ENCODE measurements at places on chromosomes 16 and 17.

DNA sequence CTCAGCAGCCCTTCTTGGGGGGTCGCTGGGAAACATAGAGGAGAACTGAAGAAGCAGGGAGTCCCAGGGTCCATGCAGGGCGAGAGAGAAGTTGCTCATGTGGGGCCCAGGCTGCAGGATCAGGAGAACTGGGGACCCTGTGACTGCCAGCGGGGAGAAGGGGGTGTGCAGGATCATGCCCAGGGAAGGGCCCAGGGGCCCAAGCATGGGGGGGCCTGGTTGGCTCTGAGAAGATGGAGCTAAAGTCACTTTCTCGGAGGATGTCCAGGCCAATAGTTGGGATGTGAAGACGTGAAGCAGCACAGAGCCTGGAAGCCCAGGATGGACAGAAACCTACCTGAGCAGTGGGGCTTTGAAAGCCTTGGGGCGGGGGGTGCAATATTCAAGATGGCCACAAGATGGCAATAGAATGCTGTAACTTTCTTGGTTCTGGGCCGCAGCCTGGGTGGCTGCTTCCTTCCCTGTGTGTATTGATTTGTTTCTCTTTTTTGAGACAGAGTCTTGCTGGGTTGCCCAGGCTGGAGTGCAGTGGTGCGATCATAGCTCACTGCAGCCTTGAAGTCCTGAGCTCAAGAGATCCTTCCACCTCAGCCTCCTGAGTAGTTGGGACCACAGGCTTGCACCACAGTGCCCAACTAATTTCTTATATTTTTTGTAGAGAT is 3.4 kb downstream of the STH start:
- DNase-seq = peak; percentile 85

DNA sequence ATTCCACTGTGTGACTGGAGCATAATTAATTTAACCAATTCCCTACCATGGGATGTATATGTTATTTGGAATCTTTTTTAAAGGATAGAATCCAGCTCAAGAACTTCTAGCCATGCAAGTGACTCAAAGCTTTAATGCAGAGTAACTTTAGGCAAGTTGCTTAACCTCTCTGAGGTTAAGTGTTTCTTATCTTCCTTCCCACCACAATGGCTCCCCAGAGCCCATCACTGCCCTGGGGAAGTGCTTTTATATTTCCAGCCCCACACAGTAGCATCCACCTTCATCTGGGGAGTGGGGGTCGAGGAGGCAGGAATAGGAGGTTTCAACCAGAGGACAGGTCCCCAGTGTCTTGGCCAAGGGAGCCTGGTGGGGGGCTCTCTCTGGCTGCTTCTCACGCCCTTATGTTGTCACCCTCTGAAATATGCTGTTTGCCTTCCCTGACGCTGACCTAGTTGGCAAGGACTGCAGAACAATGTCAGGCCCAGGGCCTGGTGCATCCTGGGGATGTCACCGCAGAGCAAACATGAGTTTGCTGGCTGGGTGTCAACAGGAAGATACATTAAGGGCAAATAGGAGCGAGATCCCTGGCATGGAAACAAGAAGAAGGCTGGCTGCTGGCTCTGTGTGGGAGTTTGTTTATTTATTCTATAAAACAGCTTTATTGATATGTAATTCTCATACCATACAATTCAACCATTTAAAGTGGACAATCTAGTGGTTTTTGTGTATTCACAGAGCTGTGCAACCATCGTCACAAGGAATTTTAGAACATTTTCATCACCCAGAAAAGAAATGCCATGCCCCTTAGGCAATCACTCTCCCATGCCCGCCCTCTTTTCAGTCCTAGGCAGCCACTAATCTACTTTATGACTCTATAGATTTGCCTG is 46.6 kb upstream of the WSB1 start:
- peak; percentile 80 for DNase-seq

DNA sequence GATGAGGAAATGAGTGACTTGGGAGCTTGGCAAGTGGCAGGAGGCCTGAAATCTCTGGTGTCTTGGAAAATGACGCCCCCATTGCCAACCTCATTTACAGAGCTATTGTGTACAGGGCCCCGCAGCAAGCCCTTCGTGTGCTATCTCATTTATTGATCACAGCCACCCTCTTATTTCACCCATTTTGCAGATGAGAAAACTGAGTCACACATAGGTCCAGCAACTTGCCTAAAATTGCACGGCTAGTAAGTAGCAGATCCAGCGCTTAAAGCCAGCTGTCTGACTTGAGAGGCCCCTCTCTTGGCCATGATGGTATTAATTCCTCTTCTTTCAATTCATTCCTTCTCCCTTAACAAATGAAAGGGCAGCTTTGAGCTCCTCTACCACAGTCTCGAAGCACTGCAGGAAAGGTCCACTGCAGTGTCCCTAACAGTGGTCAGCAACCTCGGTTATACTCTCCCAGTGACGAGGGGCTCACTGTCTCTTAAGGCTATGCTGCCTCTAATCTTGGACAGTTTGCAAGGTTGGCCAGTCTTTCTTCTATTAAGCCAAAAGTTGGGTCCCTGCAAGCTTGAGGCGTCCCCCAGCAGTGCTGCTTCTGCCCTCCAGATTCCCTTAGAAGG is 162.2 kb downstream of the COPRS start:
- no peak for DNase-seq

GRCh38 chr16:88697831-88698615 is 8.2 kb downstream of the RNF166 start:
- DNase-seq = no peak

DNA sequence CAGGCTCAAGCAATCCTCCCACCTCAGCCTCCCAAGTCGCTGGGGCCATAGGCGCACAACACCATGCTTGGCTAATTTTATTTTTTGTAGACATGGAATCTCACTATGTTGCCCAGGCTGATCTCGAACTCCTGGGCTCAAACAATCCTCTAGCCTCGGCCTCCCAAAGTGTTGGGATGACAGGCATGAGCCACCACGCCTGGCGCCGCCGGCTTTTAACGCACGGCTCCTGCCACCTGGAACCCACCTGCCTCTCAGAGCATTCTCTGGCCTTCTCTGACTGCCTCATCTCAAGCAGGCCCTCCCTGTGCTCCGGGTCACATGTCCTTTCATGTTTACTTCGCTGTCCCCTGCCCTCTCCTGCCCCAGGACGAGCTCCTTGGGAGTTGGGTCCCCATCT is 10.3 kb downstream of the CASKIN1 start:
- DNase-seq = no peak

GRCh38 chr17:41455236-41455635 is 11.9 kb downstream of the KRT32 start:
- no peak for DNase-seq

DNA sequence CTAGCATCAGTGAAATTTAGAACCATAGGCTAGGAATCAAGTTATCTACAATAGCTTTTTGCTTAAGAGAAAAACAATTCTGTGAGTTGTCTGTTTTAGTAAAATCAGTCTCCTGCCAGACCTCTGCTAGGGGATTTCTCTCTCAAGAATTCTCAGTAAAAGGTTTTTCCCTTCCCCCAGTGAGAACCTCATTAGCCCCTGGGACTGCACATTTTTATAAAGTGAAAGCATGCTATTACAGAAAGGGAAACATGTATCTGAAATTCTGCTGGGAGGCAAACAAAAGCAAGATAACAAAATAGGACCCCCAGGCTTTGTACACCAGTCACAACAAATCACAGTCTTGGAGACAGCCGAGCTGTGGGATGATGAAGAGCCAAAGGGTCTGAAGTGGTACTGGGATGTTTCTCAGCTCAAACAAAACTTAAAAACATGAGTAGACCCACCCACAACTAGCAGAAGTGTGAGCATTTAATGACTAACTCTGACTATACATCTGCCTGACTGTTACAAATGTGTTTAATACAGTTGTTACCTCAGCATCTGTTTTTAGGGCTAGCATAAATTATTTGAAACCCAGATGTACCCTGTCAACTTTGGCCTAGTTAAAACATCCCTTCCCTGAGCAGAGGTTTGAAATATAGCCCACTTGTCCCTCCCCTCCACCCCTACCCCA is 20.0 kb upstream of the GLG1 start:
- DNase-seq = no peak

- DNase-seq = no peak
Measured at GRCh38 chr16:74558873-74559272, 48.0 kb downstream of the GLG1 start.

GRCh38 chr17:49045376-49045775 is 48.2 kb downstream of the IGF2BP1 start:
- no peak for DNase-seq

GRCh38 chr16:8660841-8661301 is 13.5 kb upstream of the ABAT start:
- DNase-seq = peak; percentile 73

DNA sequence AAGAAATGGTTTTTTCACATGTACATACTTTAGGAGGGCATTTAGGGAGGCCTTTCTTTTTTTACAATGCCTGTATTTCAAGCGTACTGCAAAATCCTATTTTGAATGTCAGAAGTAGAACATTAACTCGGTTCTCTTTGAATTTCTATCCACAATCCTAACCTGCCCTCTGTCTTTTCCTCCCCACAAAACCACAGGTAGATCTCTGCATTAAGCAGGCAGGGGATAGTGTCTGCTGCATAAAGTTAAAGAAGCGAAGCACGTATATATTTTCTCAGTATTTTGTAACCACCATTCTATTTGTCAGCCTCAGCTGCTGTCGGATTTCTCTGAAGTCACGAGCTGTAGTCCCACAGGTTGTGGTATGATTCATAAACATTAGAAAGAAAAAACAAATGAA is 137.5 kb downstream of the SHISA6 start:
- no peak for DNase-seq

DNA sequence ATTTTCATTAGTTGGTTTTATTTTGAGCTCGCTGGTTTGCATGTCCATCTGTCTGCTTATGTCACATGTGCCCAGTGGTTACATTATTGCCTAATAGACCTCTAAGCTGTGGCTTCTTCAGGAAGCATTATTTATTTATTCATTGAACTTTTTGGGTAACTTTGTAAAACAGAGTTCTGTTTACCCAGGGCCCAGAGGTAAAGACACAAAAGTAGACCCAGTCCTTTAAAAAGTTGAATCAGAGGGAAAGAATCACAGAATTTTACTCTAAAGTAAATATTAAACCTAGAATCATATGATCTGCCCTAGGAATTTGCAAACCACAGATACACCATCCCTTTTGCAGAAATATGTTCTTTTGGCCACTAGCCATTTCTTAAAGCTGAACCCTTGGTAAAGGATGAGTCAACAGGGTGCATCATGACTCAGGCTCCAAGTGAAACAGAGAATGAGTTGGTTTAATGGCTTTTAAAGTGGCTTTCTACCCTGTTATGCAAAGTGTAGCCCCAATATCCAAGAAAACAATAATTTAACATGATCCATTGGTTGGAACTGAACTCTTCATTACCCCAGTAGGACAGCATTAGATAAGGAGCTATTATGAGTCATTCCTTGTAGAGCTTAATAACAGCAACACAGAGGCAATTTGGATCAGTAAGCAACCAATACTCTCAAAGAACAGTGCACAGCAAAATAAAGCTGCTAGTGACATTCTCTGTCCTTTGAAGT is 236.3 kb downstream of the KCNJ2 start:
- DNase-seq = no peak

GRCh38 chr17:74645010-74645409 is 21.5 kb upstream of the CD300E start:
- DNase-seq = no peak

GRCh38 chr17:72511242-72511641 is 390.4 kb downstream of the SOX9 start:
- no peak for DNase-seq

GRCh38 chr17:69679829-69680228 is 265.3 kb downstream of the MAP2K6 start:
- DNase-seq = no peak

- no peak for DNase-seq
Measured at GRCh38 chr16:31868164-31868563, 5.4 kb upstream of the ZNF267 start.

- DNase-seq = no peak
Measured at GRCh38 chr17:79686476-79686875, 44.3 kb upstream of the ENPP7 start.

- DNase-seq = no peak
Measured at GRCh38 chr17:81967244-81967532, 6.2 kb upstream of the NOTUM start.

GRCh38 chr16:49780433-49780832 is 75.5 kb downstream of the ZNF423 start:
- no peak for DNase-seq

DNA sequence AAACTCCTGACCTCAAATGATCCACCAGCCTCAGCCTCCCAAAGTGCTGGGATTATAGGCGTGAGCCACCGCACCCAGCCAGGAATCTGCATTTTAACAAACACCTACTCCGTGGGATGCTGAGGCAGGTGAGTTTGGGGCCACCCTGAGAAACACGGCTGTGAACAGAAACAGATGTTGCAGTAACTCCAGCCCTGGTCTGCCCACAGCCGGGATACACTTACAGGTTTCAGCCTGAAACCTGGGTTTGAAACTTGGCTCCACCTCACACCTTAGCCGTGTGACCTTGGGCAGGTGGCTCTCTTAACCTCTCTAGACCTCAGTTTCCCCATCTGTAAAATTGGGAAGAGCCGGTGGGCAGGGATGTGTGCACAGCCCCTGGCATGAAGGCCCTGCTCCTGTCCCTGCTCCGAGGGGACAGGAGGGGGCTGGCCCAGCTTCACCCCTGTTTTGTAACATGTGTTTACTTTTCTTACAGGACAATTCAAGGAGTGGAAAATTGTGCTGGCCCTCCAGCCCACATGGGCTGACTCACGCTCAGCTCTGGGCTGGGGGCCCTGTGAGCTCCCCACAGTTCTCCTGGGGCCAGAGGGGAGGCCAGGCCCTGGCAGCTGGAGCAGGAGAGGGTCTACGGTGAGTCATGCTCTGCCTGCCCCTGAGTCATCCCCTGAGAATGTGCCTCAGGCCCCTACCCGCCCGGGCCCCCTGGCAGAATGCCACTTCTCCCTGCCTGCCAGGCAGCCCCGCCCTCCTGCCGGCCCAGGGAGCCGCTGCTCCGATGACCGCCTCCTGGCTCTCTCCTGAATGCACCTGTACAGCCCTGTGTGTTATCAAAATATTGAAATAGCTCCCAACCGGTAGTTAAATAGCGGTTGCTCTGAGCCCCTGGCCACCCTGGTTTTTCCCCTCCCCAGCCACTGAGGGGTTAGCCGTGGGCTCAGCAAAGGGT is 7.7 kb upstream of the PPL start:
- DNase-seq = peak; percentile 94

DNA sequence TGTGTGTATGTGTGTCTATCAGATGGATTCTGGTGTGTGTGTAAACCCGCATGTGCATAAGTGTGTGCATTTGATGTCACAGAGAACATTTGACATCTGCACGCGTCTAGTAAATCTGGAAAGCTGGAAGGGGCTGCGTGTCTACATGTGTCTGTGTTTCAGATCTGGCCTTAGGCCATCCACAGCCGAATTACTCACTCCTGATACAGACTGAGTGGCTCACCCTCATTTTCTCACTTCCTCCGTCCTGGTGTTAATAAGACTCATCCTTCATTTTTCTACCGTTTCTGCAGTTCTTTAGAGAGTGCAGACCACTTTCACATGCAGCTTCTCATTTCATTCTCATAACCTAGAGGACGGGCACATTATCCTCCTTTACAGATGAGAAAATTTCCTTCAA is 491.6 kb downstream of the CDH13 start:
- DNase-seq = no peak

DNA sequence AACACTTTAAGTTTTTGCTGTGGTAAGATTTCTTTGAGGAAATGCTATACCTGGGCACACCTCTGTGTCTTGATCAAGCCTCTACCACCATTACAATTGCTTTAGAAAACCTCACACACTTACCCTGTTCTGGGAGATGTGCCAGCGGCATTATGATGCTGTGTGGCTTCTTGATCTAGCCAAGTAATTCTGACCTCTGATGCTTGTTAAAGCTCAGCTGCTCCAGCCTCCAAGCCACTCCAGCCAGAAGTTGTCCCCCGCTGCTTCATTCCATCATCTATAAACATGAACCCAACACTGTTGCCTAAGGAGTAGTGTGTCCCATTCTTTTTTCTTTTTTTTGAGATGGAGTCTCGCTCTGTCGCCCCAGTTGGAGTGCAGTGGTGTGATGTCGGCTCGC is 60.1 kb downstream of the CYLD start:
- DNase-seq = no peak

All from ureter (tissue), 1 donor.